ENCODE measurements at places on chromosomes 12 and 14.

DNA sequence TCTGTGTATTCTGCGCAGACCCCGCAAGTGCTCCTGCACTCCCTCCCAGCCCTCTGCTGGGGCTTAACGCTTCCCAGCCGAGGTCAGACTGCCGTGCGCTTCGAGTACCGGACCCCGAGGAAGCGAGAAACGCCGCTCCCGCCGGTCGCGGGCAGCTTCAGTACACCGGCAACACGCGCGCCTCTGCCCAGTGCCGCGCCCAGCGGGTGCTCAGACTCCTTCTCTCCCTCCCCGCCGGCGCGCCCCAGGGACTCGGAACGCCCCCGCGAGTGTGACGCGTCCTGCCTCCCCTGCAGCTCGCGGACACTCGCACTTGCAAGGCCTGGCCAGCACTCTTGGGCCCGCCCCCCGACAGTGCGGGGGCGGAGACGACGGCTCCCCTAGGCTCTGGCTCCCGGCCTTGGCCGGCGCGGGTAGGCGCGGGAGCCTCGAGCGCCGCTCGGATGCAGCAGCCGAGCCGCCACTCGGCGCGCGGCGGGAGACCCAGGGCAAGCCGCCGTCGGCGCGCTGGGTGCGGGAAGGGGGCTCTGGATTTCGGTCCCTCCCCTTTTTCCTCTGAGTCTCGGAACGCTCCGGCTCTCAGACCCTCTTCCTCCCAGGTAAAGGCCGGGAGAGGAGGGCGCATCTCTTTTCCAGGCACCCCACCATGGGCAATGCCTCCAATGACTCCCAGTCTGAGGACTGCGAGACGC, at the start of gene PTGER2:
Gene PTGER2 (plus strand): TSS at position 410 of the 692 bp plus-strand sequence. CDS start 237 bp downstream, at position 647.
- DNase-seq: no peak

DNA sequence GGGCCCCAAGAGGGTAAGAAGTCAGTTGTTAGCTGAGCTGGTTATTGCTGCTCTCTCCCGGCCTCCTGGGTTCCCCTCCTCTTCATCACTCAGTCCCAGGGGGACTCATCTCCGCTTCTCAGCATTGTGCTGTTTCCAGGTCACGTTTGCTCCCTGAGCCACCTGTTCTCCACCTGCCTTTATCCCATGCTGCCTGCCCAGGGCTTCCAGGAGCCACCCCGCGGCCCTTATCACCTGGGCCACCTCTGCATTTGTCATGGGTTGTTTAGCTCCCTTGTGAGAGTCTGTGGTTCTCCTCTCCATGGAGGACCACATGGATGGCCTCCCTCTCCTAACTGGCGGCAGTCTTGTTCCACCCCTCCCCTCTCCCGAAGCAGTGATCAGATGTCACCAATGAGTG, 36.0 kb downstream of the SYNDIG1L start:
- DNase-seq: peak; percentile 96

GRCh38 chr12:88958153-88958552, 377.9 kb upstream of the KITLG start:
- DNase-seq: no peak

GRCh38 chr14:102805941-102806340, 28.7 kb downstream of the TRAF3 start:
- DNase-seq: no peak

- DNase-seq: no peak
These were observed 95.9 kb downstream of the TBX3 start for GRCh38 chr12:114588061-114588460.

DNA sequence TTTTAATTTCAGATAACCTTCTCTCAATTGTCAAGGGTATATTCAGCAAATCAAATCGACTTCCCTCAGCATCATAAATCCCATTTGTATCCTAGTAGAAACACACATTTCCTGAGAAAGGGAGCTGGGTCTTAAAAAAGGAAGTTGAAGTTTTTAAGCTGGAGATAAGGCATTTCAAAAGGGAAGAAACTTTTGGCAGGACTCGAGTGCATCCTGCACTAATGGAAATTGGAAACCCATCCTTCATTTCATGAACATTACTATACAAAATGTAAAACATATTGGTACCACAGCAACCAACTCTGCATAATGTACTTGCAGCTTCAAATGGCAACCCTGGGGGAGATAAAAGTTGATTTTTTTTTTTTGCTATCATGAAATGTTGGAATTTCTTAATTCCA, 23.7 kb upstream of the TMCC3 start:
- no peak for DNase-seq

DNA sequence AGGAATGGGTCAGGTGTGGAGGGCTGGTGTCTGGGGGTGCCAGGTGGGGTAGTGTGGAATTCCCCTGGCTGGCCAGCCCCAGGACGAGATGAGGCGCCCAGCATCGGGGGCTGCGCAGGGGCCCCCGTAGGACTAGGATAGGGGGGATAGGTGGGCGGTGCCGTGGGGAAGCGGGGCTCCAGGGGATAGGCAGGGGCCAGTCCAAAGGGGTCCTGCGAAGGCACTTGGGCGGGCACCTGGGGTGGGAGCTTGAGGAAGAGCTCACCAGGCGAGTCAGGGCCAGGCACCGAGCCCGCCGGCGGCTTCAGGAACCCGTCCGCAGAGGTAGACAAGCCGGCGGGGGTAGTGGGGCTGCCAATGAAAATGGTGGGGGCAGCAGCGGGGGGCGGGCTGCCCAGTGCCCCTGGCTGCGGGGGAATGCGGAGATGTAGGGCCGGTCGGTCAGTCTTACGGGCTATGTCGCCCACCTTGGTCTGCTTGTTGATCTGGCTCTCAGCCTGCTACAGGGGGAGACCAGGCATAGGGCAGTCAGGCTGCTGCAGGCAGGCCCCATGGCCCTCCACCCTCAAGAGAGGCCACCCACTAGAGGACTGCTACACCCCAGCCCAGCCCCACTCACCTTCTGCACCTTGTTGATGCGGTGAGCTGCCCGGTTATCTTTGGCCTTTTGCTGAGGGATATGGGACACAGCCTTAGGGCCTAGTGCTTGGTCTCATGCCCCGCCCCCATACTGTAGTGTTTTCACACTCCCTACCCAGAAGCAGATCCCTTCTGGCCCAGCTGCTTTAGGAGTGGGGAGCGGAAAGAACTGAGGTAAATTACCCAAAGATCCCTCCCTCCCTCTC, 19.3 kb downstream of the KMT2D start:
- DNase-seq: no peak

GRCh38 chr14:26173581-26174110, 424.2 kb downstream of the NOVA1 start:
- DNase-seq: no peak

DNA sequence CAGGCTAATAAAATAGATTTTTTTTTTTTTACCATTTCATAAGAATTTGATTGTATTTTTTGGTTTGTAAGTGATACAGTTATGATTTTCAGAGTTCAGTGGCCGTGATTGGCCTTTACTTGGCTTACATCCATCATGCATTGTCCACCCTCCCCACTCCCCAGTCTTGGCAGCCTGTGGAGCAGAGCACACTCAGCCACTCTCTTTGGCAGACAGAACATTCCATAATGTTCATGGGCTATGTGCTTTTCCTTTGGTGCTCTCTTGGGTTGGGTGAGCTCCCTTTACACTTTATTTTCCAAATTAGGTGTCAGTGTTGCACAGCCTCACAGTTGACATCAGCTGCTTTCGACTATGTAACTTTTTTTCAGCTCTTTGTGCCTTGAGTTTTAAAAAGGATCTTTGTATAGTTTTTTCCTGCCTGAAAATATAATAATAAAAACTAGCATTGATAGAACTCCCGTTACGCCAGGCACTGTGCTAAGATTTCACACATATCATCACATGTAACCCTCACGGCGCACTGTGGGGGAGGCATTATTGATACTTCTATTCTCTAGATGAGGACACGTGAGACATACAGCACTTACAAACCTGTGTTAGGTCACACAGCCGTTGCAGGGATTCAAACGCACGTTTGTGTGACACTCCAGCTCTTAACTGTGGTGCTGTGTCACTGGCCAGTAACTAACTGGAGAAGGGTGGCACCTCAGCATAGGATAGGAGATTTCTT, 21.5 kb downstream of the SUDS3 start:
- no peak for DNase-seq

DNA sequence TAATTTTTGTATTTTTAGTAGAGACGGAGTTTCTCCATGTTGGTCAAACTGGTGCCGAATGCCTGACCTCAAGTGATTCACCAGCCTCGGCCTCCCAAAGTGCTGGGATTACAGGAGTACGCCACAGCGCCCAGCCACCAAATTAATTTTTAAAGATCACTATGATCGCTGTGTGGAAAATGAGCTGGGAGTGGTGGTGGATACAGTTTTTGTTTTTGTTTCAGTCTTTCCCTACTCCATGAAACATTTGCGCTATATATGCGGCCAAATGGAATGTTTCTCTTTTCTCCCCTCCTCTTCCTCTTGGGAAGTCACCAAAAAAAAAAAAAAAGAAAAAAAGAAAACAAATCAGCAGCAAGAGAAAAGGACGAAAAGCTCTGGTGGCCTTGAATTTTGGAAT, 20.8 kb upstream of the P2RX4 start:
- no peak for DNase-seq

DNA sequence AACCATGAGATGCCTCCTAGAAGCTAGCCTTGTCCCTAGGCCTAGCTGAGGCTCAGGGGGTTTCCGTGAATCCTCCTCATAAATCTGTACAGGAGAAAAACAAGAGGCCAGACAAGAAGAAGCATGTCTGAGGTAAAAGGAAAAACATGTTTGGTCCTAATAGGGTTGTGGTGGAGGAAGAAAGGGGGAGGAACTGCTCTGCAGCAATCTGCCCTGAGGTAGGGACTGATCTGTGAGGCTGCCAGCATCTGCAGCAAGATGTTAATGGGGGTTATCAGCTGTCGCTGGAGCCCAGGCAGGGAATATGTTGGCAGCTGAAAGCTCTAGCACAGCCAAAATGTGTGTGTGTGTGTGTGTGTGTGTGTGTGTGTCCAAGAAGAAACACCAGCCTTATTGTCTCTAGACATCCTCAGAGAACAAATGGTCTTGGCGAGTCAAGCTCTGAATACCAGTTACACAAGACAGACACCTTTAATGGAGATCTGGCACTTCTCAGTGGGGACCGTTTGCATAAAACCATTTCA, 218.5 kb downstream of the NUAK1 start:
- DNase-seq: peak; percentile 92
